CD4-positive, alpha-beta T cell (primary cell): ENCODE measurements at places on chromosomes 6 and 20.

DNA sequence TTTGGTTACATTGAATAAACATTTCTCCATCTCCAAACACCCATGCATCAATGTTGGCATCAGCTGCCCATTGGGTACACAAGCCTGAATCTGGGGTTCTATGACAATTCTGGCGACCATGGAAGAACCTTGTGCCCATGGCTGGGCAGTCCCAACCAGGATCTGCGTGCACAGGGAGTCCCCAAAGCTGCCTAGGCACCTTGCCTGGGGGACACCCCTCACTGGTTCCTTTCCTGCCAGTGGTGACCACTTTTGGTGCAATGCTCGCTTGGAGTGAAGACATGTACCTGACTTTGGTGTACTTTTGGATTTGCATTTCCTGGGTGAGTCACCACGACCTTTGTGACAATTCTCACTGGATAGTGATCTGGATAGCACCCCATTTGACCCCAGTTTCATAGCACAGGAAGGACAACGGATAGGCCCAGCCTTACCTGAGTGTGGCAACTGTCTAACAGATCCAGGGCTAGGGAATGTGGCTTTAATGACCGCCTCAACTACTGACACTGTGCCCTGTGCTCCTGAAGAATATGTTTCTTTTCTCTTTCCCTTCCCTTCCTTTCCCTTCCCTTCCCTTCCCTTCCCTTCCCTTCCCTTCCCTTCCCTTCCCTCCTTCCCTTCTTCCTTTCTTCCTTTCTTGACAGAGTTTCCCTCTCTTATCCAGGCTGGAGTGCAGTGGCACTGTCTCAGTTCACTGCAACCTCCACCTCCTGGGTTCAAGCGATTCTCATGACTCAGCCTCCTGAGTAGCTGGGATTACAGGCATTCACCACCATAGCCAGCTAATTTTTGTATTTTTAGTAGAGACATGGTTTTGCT lies 7.1 kb downstream of the SPINT3 start:
- DNase-seq: no peak

GRCh38 chr6:133396233-133396983 lies 155.3 kb downstream of the EYA4 start:
- DNase-seq: no peak

GRCh38 chr6:143621876-143622605 lies 55.7 kb upstream of the PHACTR2 start:
- DNase-seq: no peak

DNA sequence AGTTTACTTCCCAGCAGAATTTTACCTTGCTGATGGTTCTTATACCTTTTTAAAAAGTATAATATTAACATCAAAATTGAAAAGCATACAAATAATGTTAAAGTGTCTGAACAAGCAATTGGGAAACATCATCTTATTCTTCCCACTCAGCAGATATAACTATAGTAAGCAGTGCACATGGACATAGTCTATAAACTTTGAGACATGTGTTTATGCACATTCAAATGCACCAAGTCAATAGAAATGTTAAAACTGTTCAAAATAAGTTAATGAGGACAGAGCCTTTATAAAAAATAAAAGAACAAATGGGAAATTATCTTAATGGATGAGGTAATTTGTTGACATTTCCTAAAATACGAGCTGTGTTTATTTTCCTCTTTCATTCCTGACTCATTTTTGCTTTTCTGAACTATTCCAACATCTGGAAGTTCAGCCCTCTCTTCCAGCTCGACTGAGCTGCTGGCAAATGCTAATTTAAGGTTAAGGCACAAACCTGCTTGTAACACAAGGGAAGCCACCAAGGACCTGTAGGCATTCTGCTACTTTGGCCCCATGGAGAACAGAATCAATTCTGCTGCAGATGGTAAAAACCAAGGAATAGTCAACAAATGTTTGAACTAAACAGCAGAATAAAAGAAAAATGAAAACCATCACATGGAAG lies 110.3 kb upstream of the MAP3K4 start:
- DNase-seq: no peak

DNA sequence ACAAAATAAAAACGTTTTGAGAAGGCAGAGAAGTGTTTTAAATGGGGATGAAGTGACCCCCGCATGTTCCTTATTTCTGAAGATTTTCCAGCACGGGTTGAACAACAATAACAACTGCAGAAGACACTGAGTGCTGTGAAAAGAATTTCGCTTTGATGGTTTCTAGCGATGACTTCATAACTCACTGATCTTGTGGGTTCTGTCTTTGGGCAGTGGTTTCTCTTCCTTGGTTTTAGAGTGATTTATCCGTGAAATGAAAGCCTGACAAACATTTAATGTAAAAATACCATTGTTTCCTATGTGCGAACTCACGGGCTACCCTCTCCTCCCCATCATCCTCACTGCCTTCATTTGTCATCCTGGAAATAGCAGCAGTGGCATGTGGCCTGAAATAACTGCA lies 793.9 kb downstream of the QKI start:
- no peak for DNase-seq

DNA sequence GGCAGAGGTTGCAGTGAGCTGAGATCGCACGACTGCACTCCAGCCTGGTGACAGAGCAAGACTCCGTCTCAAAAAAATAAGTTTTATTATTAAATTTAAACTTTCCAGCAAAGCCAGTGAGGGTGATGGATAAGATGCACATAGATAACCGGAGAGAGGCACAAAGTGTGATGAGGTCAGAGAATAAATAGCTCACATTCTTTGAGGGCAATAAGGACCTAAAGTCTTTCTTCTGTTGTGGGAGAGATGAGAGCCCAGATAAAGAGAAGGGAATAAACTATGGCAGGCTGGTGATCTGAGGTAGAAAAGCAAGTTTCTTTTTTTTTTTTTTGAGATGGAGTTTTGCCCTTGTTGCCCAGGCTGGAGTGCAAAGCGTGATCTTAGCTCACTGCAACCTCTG lies 20.6 kb upstream of the EZR start:
- DNase-seq: no peak

DNA sequence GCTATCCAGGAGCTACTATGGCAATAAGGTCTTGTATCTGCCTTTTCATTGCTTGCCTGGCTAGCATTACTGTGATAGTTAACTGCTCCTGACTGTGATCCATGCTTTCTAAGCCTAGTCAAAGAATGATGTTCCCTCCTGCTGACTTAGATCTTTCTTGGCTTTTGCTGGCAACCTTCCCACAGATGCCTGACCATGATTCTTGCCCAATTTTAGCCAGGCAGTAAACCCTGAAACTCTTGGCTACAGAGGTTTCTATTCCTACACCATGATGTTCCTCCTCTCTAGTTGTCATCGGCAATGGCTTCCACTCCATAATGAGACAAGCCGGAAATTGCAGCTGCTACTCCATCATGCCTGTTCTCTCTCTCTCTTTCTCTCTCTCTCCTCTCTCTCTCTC lies 238.1 kb downstream of the HAO1 start:
- DNase-seq: no peak

DNA sequence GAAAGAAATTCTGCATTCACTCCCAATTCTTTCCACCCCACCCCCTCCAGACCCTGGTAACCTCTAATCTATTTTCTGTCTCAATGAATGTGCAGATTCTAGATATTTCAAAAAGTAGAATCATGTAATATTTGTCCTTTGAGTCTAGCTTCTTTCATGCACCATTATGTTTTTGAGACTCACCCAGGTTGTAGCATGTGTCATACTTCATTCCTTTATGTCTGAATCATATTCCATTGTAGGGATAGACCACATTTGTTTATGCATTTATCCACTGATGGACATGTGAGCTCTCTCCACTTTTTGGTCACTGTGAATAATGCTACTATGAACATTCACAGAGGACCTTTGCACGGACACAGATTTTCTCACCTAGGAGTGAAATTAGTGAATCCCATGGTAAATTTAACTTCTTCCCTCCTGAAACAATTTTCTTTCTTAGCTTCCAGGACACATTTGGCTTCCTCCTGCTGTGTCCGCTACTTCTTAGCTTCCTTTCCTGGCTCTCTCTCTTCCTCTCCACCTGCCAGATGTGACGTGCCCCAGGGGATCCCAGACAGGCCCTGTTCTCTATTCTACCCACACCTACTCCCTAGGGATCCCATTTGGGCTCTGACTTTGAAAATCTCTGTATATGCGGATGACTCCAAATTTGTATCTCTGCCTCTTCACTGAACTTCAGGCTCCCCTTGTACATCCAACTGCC lies 24.1 kb upstream of the ARFGEF2 start:
- DNase-seq: no peak

DNA sequence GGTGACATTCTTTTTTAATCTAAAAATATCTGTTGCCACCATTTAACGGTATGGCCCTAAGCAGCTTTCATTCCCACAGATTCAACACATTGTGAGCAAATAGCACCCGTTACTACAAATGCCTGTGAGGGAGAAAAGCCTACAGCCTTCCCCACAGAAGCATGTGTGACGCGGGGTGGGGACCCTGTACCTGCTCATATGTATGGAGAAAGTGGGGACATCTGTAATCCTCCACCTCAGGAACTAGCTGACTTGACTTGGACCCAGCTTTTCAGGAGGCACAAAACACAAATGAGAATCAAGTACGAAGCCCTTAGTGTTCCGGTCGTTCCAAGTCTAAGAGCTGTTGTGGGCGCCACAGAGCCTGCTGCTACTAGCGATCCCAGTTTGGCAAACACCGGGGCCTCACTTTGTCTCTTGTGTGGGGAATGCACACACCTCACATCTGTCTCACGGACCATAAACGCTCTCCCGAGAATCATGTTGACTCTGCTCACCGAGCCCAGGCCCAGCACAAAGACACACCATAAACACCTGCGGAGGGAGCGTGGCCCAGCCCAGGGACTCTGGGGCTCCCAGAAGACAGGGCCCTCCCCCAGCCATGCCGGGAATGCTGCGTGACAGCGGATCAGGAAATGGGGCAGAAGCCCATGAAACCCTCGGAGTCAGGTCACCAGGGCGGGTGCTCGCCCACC lies 21.6 kb downstream of the DLL1 start:
- no peak for DNase-seq

DNA sequence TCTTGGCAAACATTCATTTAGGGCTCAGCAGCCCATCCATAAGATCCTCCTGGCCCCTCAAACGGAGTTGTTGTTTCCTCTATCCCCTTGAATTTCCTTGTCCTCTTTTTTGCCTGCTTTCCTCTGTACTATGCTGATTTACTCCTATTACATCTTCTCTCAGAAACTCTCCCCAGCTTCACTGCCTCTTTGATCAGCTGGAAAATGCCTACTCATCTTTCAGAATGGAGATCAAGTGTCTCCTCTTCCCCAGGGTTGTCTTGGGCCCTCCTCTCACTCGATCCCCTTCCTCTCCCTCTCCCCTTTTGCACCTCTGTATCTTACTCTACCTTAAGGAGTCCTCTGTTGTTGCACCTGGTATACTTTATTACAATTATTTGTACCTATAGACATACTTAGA lies 60.2 kb downstream of the PHF20 start:
- no peak for DNase-seq

DNA sequence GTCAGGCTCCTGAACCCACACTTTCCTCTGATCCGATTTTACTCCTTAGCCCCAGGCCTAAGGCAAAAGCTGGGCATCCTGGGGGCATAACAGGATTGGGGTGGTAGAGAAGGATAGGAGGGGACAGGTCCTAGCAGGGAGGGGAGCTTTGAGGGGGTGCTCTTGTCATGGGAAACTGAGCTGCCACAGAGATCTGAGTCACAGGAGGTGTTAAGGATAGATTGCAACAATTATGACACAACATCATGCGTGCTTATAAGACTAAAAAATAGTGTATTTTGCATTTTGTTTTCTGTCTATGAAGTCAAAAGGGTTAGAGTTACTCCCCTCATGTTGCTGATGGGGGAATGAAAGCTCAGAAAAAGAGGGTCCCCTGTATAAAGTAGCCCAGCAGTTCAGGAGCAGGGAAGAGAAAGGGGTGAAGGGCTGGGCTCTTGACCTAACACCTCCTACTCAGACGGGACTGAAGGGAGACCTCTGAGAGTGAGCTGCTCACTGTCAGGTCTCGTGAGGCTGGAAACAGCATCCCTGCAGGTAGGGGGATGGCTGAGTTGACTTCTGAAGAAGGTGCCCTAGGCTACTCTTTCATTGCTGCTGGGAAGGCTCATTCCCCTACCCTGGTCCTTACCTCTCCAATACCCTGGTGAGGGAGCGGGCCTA lies 2.0 kb downstream of the GLP1R start:
- no peak for DNase-seq

DNA sequence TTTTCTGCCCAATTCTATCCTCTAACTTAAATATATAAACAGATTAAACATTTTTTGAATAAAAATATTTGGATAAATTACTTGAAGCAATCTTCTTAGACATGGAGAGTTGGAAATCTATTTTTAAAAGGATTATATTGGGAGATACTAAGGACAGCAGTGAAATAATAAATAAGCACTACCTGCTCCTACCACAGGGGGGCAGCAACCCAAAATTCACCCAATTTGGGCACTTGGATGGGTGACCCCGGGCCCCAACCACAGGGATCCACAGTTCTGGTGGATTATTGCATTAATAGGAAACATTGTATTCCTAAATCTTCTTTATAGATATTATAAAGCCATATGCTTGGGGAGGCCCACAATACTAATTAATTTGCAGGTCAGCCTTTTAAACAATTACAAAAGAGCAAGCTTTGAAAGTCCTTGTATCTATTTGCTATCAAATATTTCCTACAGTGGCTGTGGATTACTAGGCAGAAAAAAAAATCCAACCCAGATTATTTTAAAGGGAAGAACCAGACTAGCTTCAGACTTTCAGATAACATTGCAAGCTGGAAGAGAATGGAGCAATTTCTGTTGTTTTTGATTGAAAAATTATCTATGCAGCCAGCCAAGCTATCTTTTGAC lies 66.4 kb upstream of the PDE10A start:
- DNase-seq: no peak

GRCh38 chr6:143880412-143880811 lies 16.1 kb downstream of the ZC2HC1B start:
- no peak for DNase-seq

- DNase-seq: no peak
These were observed 973 bp downstream of the CD40 start for GRCh38 chr20:46119028-46119546.

DNA sequence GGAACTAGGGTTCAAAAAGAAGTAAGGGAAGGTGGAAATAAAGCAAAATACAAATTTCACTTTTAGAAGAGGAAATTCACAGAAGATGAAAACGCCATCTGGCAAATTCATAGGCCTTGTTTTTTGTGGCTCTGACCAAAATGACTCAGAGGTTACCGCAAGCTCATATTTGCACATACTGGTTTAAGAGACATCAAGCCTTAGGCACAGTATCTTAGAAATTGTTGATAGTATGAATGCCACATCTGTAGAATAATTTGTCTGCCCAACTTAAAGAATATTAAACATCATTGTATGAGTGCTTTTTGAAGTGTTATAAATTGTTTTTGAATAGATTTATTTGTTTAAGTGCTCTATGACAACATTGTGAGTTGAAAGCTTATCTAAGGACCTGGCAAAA lies 10.6 kb downstream of the TAAR1 start:
- DNase-seq: no peak
